ENCODE measurements at places on chromosomes 6 and 20.

- DNase-seq = peak; percentile 55
These were observed 3.8 kb downstream of the MTCL3 start for GRCh38 chr6:127515234-127515793.

- no peak for DNase-seq
These were observed 14.5 kb upstream of the CDC5L start for GRCh38 chr6:44373051-44373450.

DNA sequence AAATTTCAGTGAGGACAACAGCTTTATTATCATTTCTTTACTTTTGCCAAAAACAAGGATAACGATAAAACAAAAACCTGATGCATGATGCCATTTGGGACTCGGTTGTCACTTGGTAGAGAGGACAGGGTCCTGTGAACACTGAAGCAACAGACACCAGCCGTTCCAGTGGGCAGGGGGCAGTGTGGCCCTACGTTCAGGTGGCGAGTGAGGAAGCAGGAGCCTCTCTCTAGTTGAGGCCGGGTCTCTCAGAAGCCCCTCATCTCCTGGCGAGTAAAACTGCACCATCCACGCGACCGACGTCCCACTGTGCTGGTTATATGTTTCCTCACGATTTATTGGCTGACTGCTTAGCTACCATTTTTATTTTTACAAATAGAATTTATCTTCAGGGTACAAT, 231.6 kb downstream of the THBS2 start:
- DNase-seq = no peak

DNA sequence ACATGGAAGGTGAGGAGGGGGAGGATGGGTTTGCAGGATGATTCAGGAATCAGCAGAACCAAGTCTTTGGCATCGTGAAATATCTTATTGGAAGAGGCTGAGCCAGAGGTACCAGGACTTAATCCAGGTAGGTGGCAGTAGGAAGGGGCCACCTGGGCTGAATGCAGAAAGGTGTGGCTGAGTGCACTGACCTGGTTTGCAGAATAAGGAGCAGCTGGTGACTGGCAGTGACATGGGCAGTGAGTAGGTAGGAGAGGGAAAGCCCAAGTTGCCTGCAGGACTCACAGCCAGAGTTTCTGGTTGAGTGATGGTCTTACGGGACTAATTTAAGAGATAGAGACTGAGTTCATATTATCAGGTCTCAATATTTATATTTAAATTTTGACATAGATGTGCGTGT, 1.1 kb upstream of the PBOV1 start:
- no peak for DNase-seq

GRCh38 chr6:139855671-139856311, 481.3 kb upstream of the CITED2 start:
- peak; percentile 20 for DNase-seq

GRCh38 chr6:93789532-93789931, 370.2 kb upstream of the EPHA7 start:
- no peak for DNase-seq

- peak; percentile 65 for DNase-seq
These were observed 67.2 kb downstream of the RPP40 start for GRCh38 chr6:4936681-4937041.
